Osteoblast (primary cell): ENCODE measurements at places on chromosomes 13 and 19. TPM values are rescaled to one million over a fixed set of nuclear protein-coding genes. Genes with fewer than 3 reads are reported as not detected.

DNA sequence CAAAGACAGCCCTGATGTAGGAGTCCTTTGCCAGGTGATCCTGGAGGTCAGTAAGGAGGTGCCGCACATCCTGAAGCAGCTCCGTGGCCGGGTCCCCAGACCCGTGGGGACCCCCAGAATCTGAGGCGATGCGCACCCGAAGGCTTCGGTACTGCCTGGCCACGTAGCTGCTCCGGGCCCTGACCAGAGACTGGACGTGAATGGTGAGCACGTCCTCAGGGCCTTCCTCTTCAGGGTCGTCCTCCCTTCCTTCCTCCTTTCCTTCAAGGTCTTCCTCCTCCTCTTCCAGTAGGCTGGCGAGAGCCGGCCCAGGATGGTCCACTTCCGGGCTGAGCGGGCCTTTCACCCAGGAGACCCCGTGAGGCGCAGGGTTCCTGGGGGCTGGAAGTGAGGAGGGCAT is 7.5 kb downstream of the RINL start:
- DNase-seq = peak; percentile 65
- H3K27me3 ChIP-seq = no peaks in the 10 kb centered on the region
- H3K36me3 ChIP-seq = no peaks in the 10 kb centered on the region

DNA sequence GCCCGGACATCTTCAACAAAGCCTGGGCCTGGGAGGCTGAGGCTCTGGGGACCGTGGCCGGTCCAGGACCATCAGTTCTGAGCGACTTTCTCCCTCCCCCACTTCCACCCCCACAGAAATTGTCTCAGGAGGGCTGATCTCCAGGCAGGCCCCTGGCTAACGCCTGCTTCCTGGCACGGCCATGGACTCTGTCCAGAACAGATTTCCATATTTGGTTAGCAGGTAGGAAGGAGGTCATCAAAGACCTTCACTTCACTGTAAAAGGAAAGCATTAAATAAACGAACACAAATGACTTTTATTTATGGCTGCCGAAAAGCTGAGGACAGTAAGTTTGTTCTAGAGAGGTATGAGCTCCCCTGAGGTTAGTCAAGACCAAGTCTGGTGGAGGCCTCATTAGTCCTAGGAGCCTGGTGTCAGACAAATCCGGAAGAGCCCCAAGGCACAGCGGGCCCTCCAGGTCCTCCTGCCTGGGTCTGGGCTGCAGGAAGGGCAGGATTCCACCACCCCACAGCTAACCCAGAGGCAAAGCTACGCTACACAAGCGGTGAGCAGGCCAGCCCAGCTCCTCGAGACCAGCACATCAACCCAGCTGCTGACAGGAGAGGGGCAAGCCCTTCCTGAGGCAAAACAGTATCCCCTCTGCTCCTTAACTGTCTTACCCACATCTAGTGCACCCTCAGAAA is 4.6 kb upstream of the PLPP2 start:
- no peaks in the 10 kb centered on the region for H3K36me3 ChIP-seq
- peaks cover 11% of the 10 kb centered on the region for H3K4me1 ChIP-seq
- H3K4me3 ChIP-seq = no peak overlapping the region
- DNase-seq = peak; percentile 81
- H3K27me3 ChIP-seq = peaks cover 37% of the 10 kb centered on the region

Gene HTR2A
- under 0.01 TPM in 2 replicates for total RNA-seq

- H3K27ac ChIP-seq = peak overlapping the region; percentile 80
- H3K4me3 ChIP-seq = no peak overlapping the region
- H3K36me3 ChIP-seq = no peaks in the 10 kb centered on the region
- peaks cover 39% of the 10 kb centered on the region for H3K4me1 ChIP-seq
- H3K27me3 ChIP-seq = no peaks in the 10 kb centered on the region
- peak; percentile 2 for DNase-seq
These were observed 6.9 kb upstream of the SBK3 start for GRCh38 chr19:55552206-55552605.

Gene CFD
- total RNA-seq = 8.3 and 19.9 TPM in 2 replicates

Gene SPTBN4
- total RNA-seq = 0.72 and 1.2 TPM in 2 replicates

DNA sequence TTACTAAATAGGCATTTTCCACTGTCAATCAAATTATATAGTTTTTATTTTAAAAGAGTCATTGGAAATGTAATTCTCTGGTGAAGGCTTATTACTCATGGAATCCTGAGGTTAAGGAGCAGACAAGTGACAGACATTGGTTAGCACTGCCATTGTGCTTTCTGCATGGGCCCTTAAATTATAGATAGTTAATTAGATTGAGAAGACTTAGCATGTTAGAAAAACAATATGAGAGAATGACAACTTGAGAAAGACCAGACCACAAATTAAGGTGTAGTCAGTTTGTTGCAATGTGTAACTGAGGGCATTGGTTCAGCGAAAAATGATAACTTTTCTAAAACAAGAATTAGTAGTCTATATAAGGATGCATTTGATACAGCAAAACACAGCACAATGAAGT is 195.5 kb downstream of the SLITRK6 start:
- H3K4me3 ChIP-seq = no peak overlapping the region
- H3K27me3 ChIP-seq = no peaks in the 10 kb centered on the region
- H3K4me1 ChIP-seq = no peaks in the 10 kb centered on the region
- no peak overlapping the region for H3K27ac ChIP-seq
- H3K36me3 ChIP-seq = no peaks in the 10 kb centered on the region

DNA sequence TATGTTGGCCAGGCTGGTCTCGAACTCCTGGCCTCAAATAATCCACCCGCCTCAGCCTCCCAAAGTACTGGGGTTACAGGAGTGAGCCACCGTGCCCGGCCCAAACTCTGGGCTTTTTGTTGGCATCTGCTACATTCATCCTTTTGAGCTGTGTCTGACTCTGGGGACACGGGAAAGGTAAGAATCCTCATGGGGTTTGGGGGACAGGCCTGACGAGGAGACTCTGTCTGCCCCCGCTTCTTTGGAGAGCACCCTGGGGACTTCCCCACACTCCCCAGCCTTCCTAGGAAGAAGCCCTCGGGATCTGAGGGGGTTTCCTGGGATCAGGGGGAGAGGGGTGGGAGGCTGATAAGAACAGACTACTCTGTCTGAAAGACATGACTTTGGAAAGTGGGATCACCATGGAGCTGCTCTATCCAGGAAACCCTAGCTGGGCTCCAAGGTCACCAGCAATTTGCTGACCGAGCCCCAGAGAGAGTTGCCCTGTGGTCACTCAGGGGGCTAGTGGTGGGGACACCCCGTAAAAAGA is 8.1 kb upstream of the FCER2 start:
- DNase-seq = peak; percentile 27
- no peaks in the 10 kb centered on the region for H3K4me1 ChIP-seq
- no peaks in the 10 kb centered on the region for H3K36me3 ChIP-seq

- H3K27ac ChIP-seq = no peak overlapping the region
- peaks cover 16% of the 10 kb centered on the region for H3K36me3 ChIP-seq
- H3K4me1 ChIP-seq = peaks cover 8% of the 10 kb centered on the region
- no peak for DNase-seq
- no peaks in the 10 kb centered on the region for H3K27me3 ChIP-seq
- H3K4me3 ChIP-seq = no peak overlapping the region
These were observed 78.8 kb downstream of the TUBGCP3 start for GRCh38 chr13:112509190-112509589.

Gene OLFM2
- total RNA-seq = 0.29 and 0.72 TPM in 2 replicates

Gene ZNF726
- total RNA-seq = 1.8 and 2.1 TPM in 2 replicates

DNA sequence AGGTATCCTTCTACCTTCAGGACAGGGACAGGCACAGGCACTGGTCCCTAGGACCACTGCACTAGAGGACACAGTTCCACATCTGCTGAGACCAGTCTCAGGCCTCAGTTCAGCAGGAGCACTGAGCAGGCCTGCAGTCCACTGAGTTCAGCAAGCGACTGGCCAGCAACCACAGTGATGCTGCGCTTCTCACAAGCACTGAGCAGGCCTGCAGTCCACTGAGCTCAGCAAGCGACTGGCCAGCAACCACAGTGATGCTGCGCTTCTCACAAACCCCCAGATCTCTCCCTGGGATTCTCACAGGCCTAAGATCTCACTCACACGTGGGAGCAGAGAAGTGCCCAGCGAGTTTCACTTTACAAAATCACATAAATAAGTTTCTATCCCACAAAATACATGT is 140.6 kb downstream of the IRS2 start:
- no peak overlapping the region for H3K27ac ChIP-seq
- DNase-seq = no peak
- H3K4me1 ChIP-seq = no peaks in the 10 kb centered on the region
- no peaks in the 10 kb centered on the region for H3K36me3 ChIP-seq
- H3K27me3 ChIP-seq = no peaks in the 10 kb centered on the region
- no peak overlapping the region for H3K4me3 ChIP-seq
